NAMALWA (cell line): ENCODE measurements at places on chromosomes 3 and 15.

- DNase-seq = no peak
Observed at GRCh38 chr3:18891641-18892040, 256.7 kb upstream of the KCNH8 start.

DNA sequence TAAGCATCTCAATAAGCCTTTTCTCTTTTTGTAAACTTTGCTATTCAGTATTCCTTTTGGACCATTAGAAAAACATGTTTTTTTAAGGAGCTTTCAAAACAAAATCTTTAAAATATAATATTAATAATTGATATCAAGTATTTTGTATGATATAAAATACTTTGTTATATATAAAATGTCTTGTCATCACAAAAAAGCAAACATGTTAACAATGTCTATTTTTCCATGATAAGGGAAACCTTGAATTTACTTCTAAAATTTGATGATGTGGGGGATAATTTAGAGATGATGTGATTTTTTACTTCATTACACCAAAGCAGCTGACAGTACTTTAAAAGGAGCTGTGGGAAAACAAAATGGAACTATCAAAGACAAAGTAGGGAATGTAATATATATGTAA lies 887.7 kb downstream of the SI start:
- no peak for DNase-seq

- no peak for DNase-seq
Observed at GRCh38 chr3:37456270-37456708, 281.9 kb upstream of the LRRFIP2 start.

- DNase-seq = no peak
Observed at GRCh38 chr15:40038275-40038637, 725 bp downstream of the SRP14 start.

GRCh38 chr15:48541341-48542278 lies 103.9 kb downstream of the FBN1 start:
- DNase-seq = no peak

DNA sequence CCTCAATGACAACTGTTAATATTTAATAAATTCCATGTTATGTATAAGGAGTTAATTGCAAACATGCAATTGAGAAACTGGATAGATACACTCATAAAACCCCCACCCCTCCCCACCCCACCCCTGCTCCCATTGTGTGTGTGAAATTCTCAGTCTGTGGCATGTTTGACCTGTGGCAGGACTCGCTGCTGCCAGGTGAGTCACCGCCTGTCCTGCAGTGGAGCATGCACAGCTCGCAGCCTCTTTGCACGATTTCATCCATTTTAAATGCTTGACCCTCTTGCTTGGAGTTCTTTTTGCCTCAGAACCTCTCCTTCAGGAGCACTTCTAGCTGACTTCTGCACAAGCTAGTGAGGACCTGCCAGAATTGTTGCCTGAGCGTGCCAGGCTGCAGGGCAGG lies 5.3 kb upstream of the APEH start:
- DNase-seq = no peak

DNA sequence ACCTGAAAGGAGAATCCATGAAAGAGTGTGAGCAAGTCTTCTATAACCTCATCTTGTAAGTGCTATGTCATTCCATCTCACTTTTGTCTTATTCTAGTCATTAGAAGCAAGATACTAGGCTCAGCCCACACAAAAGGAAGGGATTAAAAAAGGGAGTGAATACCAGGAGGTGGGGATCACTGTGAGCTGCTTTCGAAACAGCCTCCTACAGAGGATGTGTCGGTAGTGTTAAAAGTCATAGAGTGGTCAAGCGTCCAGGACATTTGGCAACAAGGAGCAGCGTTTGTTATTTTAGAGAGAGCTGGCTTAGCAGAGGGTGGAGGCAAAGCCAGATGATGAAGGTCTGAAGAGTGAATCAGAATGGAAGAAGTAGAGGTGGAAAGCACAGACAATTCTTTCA lies 11.7 kb upstream of the ZNF148 start:
- DNase-seq = no peak

DNA sequence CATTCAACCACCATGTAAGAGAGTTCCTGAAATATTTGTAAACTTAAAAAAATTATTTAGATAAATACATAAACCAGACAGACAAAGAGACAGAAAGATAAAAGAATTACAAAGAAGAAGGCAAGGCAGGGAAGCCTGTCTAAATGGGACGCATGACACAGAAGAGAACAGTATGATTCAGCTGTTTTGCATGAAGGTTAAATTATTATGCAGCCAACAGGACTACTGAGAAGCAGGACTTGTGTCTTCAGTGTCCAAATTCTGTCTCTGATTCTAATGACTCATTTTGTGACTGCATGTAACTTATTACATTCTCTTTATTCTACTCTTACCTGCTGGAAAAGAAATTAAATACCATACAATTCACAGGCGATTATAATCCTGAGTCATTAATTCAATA lies 340.4 kb upstream of the KCNMB2 start:
- no peak for DNase-seq

GRCh38 chr3:58158442-58159153 lies 52.2 kb downstream of the DNASE1L3 start:
- no peak for DNase-seq

DNA sequence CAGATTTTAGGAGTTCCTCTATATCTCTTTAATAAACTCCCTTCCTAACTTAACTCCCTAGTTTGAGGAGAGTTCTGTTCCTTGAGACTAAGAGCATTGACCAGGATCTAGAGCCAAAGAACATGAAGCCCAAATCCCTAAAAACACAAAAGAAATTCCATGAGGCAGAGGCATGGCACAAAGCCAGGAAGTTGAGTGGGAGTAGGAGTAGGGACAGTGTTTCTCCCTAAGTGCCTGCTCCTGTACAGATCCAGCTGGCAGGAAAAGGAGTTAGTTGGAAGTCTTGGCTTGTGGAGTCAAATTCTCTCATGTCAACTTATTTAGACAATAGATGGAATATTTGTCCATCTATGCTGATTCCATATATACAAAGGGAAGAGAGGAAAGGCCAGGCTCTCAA lies 11.4 kb downstream of the ACTC1 start:
- DNase-seq = no peak

- no peak for DNase-seq
Observed at GRCh38 chr3:112693186-112693585, 52.2 kb upstream of the CCDC80 start.

- DNase-seq = no peak
Observed at GRCh38 chr3:35784169-35784568, 144.8 kb downstream of the ARPP21 start.

GRCh38 chr3:143584474-143584873 lies 263.8 kb downstream of the SLC9A9 start:
- no peak for DNase-seq

- DNase-seq = no peak
Observed at GRCh38 chr3:163878396-163878795, 1199.9 kb downstream of the SI start.
